ENCODE measurements at places on chromosomes 2 and 18. TPM values are rescaled to one million over a fixed set of nuclear protein-coding genes. Genes with fewer than 3 reads are reported as not detected.

The TMEM17 gene
- 1.6 TPM for polyA plus RNA-seq

The PAX3 gene
- polyA plus RNA-seq, result 3.7 TPM

The HJURP gene
- 12.6 TPM for polyA plus RNA-seq

The MC5R gene
- 3.0 TPM for polyA plus RNA-seq

GRCh38 chr2:144461308-144461766 lies 58.6 kb downstream of the ZEB2 start:
- DNase-seq, result peak; percentile 42

- no peak for DNase-seq
Measured at GRCh38 chr2:233059797-233060500, at the start of gene INPP5D. TSS of gene INPP5D (plus strand) at chr2:233060342. CDS start at chr2:233060479, 137 bp downstream.

- no peak for DNase-seq
Measured at GRCh38 chr2:8392098-8392866, 289.6 kb upstream of the ID2 start.

GRCh38 chr2:118992740-118993391 lies 50.9 kb downstream of the MARCO start:
- no peak for DNase-seq

DNA sequence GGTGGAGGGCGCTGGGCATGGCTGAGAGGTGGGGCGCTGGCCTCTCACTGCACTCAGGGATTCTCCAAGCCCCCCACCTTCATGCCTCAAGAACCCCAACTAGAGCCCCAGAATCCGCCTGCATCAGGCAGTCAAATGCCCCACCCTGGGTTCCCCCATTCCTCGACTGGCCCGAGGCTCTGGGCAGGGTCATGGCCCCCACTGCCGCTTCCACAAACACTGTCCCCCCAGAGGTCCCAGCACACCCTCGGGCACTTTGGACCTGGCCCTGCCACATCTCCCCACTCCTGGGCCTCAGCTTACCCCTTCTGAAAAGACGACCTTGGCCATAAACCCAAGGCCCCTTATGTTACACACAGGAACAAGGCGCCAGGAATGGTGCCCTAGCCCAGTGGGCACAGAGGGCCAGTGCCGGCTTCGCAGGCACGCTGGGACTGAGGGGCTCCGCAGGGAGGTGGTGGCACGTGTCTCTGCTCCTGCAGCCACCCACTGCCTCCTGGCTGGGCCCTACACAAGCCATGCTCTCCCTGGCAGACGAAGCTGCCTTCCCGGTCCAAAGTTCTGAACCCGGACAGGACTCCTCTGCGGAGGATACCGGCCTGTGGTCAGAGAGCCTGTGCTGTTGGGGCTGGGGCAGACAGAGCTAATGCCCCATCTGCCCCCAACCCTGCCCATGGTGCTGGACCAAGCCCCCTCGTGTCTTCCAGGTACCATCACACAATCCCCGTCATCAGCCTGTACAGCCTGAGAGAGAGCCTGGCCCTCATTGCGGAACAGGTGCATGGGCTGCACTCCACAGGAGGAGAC lies 6.8 kb downstream of the AGXT start:
- DNase-seq, result no peak

- DNase-seq, result no peak
Measured at GRCh38 chr2:959457-959856, 8.8 kb downstream of the SNTG2 start.

- DNase-seq, result no peak
Measured at GRCh38 chr2:230711224-230711623, 1.4 kb upstream of the CAB39 start.

DNA sequence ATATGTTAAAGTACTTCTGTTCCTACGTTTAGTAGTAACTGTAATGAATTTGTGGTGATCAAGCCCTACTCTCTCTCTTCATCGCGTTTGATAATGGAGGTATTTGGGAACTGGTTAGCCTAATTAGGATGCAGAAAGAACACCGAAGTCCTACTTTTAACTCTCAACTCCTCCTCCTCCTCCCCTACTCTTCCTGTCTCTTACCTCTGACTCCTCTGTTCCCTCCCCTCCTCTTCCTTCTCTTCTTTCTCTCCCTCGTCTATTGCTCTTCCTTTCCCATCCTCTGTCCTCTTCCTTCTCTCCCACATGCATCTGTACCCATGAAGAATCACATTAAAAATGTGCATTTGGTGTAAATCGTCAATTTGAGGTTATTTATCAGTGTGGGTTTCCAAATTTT lies 57.8 kb downstream of the RMDN2 start:
- DNase-seq, result no peak

- peak; percentile 90 for DNase-seq
Measured at GRCh38 chr2:241272303-241273209, 42.9 kb downstream of the HDLBP start.
